Stimulated activated CD4-positive, alpha-beta T cell treated with anti-CD3 and anti-CD28 coated beads, Interleukin-4, amount 100 ng/mL, for 4 hours (primary cell): ENCODE measurements at places on chromosomes 16 and 17.

- no peak for DNase-seq
Observed at GRCh38 chr16:79562166-79562823, 38.2 kb downstream of the MAF start.

- peak; percentile 66 for DNase-seq
Observed at GRCh38 chr17:62966426-62967204, 580 bp downstream of the TANC2 start.

DNA sequence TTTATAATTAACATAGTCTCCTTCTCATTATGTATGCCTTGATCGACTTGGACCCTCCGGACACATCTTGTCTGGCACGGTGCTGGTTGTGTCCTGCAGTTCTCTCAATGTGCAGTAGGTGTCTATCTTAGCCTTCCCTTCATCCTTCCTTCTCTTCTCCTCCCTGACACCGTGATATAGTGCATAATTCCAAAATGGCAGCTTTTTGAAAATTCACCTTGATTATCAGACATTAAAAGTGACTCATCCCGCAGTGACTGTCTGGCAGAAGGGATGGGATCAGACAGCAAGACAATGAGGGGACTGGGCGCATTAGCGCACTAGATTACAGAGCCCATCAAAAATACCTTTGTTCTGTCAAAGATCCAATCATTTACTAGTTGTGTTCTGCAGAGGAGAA, 70.0 kb upstream of the PMFBP1 start:
- no peak for DNase-seq

- no peak for DNase-seq
Observed at GRCh38 chr16:65531475-65531874, 409.6 kb upstream of the CDH11 start.

DNA sequence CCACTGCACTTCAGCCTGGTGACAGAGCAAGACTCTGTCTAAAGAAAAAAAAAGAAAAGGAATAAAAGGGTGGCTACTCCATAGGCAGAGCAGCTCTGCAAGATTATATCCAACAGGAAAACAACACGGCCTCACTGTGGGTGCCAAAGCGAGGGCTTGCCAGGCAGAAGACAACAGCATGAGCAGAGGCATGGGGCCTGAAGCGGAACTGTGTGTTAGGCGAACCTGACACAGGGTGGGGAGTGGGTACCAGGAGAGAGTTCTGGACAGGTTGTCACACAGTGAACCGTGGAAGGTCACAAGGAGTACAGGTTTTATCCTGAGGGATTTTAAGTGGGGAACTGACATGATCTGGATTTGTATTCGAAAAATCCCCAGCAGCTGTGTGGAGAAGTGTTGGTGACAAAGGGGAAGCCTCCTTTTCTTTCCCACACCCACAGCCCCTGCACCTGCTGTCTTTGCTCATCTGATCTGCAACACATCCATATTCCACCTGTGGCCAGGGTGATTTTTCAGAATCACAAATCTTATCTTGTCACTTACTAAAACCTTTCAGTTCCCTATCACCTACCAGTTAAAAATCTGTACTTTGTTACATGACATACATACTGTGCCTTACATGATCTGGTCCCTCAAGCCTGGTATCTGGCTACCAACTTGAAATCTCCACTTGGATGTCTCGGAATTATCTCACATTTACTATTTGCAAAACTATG, 23.2 kb upstream of the ARHGAP17 start:
- no peak for DNase-seq

DNA sequence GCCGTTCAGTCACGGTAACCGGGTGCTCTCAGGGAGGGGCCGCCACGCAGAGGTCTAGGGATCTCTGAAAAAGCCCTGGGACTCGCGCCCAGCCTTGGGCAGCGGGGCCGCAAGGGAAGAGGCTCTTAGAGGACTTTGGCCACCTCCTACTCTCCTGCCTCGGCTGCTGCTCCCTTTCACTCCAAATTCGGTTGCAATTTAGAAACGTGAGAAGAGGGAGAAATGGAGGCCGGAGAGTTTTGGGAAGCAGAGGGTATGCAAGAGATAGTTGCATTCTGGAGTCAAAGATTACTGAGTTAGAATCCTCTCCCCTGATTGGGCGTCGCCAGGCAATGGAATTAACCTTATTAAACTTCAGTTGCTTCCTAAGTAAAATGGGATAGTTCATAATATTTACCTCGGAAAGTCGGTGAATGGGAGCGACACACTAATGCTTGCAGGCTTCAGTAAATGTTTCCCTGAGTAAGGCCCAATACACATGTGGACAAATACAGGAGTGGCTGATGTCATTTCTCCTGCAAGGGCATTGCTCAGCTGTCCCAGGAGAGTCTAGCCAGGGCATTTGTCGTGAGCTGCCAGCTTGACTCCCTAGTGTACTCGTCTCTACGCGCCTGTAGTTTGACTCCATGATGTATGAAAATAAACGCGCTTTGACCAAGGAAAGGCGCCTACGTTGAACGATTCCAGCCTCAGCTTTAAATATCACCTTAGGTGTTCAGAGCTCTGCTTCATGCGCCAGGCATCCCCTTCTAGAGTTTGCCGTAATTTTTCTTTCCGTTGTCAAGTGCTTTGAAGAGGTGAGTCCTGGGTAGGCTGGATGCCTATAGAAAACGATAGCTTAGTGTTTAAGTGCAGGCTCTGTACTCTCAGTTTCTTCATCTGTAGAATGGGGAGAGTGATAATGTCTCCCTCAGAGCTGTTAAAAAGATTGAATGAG, 667 bp downstream of the OGFOD1 start:
- DNase-seq, result no peak

- no peak for DNase-seq
Observed at GRCh38 chr16:30838876-30839471, 52.0 kb upstream of the ZNF629 start.

DNA sequence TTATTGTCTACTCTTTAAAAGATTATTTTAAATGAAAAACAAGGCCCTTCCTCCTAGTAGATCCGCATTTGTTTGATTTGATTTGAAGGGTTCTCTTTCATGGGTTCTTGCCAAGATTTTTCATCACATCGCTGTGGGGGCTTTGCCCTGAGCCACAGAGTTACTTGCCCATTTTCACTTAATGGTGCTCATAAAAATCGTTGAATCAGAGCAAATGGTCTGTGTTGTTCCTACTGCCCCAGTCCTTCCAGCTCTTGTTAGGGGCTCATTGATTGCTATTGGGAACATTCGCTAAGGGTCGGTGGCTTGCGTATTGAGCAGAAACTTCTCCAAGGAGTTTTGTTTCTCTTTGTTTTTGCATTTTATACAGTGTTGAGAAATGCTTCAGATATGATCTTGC, 1023.4 kb upstream of the CDH8 start:
- no peak for DNase-seq

DNA sequence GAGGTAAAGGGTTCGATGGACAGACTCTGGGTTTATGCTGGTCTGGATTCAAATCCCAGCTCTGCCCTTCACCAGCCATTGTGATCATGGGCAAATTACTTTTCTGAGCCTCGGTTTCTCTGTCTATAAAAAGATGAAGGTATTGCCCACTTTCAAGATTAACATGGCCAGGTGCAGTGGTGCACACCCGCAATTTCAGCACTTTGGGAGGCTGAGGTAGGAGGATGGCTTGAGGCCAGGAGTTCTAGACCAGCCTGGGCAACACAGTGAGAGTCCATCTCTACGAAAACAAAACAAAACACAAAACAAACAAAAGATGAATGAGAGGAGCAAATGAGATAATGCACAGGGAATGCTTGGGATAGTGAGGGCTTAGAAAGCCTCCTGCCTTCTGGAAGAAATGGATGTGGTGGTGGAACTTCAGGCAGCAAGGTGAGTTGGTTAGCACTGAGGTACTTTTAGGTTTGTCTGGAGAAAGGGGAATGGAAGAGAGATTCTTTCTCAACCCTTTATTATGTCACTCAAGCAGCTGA, 8.5 kb downstream of the ADGRG3 start:
- no peak for DNase-seq

DNA sequence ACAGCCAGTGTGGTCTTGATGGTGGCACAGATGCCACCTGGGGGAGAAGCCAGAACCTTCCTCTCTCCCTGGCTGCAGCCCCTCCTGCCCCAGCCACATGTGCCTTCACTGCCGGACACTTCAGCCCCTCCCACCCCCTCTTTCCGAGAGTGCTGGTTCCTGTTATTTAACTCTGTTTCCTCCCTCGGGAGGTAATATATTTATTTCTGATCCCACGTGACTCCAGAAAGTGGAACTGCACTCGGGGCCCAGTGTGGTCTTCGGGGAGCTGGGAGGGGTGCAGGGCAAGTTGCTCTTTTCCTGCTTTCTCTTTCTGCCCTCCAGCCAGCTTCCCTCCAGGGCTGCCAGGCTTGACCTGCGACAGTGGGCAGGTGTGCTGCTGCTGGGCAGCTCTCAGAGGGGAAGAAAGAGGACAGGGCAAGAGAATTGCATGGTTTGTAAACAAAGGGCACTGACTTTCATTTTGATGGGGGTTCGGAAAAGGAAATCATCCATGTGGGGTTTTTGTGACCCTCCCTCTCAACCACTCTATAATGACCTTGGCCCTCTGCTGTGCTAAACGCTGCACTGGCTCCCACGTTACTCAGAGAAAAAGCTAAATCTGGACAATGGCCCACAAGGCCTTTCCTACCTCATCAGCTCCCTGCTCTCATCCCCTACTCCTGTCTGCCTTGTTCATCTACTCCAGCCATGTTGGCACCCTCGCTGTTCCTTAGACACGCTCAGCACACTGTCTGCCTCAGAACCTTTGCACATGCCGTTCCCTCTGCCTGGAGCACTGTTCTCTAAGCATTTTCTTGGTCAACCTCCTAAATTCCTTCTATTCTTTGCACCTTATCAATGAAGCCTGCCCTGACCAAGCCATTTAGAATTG, 8.2 kb upstream of the CIITA start:
- DNase-seq, result no peak

GRCh38 chr16:27515874-27516353, 33.8 kb downstream of the GTF3C1 start:
- DNase-seq, result no peak

DNA sequence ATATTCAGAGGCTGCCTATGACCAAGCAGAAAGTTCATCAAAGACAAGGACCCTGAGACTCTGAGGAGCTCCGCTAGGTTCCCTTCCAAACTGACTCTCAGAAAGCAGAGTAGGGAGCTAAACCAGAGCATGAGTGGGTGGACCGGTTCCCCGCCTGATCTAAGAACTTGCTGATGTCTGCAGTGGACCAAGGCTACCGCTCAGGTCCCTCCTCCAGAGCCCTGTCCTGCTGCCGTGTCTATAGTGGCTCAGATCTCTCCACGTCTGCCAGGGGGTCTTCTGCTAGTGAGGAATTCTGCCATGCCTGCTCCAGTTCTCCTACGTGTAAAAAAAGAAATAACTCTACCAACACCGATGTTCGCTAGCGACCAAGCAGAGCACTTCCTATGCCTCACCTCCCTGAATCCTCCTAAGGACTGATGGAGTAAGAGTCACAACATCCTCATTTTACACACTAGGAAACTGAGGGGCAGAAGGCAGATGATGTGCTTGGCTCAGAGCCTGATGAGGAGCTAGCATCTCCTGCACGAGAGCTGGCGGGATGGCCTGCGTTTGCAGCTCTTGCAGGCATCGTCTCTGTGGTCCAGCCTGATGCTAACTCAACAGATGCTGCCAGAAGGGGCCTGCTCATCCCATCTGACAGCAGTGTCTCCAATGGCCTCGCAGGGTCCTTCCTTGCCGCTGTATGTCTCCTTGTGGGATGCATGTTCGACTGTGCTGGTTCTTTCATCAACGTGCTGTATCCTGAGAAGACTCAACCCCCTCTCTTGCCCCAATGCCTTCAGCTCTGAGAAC, 265.5 kb downstream of the C16orf95 start:
- no peak for DNase-seq

- no peak for DNase-seq
Observed at GRCh38 chr17:2503627-2504026, 8.1 kb downstream of the METTL16 start.

GRCh38 chr16:17381784-17382183, 89.0 kb downstream of the XYLT1 start:
- no peak for DNase-seq

GRCh38 chr16:18809165-18809564, 7.8 kb upstream of the ARL6IP1 start:
- DNase-seq, result no peak

DNA sequence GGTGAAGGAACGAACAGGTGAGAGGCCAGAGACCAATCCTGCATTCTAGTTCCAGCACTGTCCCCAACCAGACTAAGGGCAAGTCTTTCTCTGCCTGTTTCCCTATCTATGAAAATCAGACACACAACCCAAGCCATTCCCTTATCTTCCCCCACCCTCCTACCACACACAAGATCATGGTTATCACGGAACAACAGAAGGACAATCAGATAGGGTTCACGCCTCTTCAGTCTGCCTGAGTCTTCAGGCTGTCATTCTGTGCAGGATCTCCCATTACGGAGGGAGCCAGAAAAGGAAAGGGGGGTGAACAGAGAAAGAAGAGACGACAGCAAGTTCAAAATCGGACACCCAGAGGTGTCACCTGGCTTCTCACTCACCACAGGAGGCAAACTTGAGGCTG, 11.1 kb downstream of the TLE7 start:
- DNase-seq, result no peak

- no peak for DNase-seq
Observed at GRCh38 chr17:51050291-51051033, 70.2 kb downstream of the SPAG9 start.

DNA sequence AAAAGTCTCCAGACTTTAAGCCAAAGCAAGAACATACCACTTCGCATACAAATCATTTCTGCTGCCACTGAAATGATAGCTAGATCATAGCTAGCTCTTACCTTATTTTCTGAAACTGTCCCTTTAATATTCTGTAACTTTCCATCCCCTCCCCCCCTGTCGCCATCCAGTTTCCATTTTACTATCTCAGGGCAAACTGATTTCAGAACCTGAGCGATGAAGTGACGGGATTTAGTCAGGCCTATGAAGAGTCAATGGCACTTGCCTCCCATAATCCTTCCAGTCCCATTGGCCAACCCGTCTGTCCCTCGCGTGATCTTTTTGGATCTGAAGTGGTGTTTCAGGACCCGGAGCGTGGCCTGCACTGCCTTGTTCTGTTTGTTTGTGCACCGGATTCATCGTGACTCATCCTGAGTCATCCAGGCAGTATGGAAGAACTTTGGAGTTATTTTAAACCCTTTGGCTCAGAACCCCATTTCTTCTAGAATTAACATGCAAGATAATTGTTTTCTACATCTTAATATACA, 199.8 kb upstream of the CHMP6 start:
- peak; percentile 42 for DNase-seq
